Osteoblast (primary cell): ENCODE measurements at places on chromosomes 13 and 19. TPM values are rescaled to one million over a fixed set of nuclear protein-coding genes. Genes with fewer than 3 reads are reported as not detected.

DNA sequence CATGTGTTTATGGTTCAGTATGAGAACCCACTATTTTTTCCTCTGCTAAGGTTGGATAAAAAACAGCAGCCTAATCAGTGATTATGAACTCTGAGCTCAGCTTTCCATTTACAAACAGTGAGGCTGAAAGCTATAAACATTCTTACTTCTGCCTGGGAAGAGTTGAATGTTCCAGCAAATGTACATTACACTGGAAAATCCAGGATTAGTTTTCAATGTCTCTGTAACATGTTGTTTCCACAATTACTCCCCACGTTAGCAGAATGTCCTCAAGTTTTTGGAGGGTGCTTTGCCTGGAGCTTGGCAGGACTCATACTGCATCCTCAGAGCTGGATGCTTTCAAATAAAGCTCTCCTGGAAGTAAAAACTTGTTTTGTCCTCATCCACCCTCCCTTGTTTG lies 150.4 kb downstream of the POSTN start:
- H3K36me3 ChIP-seq = no peaks in the 10 kb centered on the region
- DNase-seq = no peak
- H3K4me3 ChIP-seq = no peak overlapping the region
- H3K4me1 ChIP-seq = peaks cover 22% of the 10 kb centered on the region

GRCh38 chr19:49473868-49474541 lies at the start of gene FLT3LG:
TSS of gene FLT3LG (plus strand) at chr19:49474215. CDS start at chr19:49474640, 425 bp downstream.
- no peaks in the 10 kb centered on the region for H3K36me3 ChIP-seq
- H3K27me3 ChIP-seq = no peaks in the 10 kb centered on the region
- peaks cover 6% of the 10 kb centered on the region for H3K4me1 ChIP-seq
- peak; percentile 100 for DNase-seq
- H3K27ac ChIP-seq = no peak within 1 kb of the TSS

GRCh38 chr13:37899753-37900152 lies 30.2 kb upstream of the TRPC4 start:
- no peak overlapping the region for H3K27ac ChIP-seq
- no peaks in the 10 kb centered on the region for H3K36me3 ChIP-seq
- DNase-seq = no peak
- no peaks in the 10 kb centered on the region for H3K4me1 ChIP-seq
- no peak overlapping the region for H3K4me3 ChIP-seq
- no peaks in the 10 kb centered on the region for H3K27me3 ChIP-seq

The B3GNT8 gene
- total RNA-seq = 0.59 and 0.72 TPM in 2 replicates

The TMPRSS9 gene
- total RNA-seq = 0.29 and 1.1 TPM in 2 replicates

The KLK13 gene
- total RNA-seq = not detected in 2 replicates
